HFFc6 (cell line): ENCODE measurements at places on chromosomes 6 and 20.
A peak's percentile ranks its signal among the peaks of the same experiment; 100 is the strongest.

DNA sequence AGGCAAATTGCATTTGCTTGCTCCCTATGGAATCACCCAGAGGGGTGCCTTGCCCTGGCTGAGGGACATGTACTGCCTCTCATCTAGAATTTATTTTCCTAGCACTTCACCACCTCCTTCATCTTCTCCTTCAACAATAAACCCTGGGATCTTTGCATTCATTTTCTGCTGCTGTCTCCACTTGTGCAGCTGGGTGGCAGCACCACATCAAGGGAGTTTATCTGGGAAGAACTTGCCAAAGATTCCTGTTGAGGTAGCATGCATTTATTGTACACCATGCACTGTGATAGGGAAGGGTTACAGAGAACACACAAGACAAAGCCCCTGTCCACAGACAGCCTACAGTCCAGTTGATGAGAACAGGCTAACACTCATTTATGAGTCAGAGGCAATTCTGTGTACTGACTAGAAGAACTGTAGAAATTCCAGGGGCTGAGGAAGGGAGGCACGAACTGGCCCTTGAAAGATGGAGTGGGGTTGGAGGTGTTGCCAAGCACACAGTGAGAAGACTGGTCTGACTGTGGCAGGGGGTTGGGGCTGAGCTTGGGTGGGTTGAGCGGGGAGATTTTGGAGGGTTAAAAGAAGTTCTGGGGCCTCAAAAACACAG lies 17.5 kb downstream of the C20orf173 start:
- peak; percentile 42 for DNase-seq

- no peak for DNase-seq
These were observed 46.9 kb upstream of the CD93 start for GRCh38 chr20:23132930-23133559.

DNA sequence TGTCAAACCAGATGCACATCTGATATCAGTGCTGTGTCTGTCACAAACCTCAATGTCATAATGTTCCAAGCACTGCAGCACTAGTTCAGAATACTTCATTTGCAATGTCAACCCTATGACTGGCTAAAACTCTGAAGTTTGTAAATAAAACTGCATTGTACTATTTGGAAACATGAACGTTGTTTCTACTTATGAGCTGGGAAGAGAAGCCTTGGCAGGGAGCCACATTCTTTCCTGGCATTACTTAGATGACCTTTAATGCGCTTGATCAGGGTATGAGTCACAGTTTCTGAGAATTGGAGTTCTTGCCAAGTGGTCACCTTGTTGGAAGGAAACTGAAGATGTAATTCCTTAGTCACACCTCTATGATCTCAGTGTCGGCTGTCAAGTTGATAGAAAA lies 664.8 kb upstream of the MMS22L start:
- DNase-seq = no peak

- no peak for DNase-seq
These were observed 201.3 kb downstream of the ESR1 start for GRCh38 chr6:152008779-152009178.

GRCh38 chr6:165987483-165988301 lies 180.0 kb downstream of the TBXT start:
- no peak for DNase-seq

DNA sequence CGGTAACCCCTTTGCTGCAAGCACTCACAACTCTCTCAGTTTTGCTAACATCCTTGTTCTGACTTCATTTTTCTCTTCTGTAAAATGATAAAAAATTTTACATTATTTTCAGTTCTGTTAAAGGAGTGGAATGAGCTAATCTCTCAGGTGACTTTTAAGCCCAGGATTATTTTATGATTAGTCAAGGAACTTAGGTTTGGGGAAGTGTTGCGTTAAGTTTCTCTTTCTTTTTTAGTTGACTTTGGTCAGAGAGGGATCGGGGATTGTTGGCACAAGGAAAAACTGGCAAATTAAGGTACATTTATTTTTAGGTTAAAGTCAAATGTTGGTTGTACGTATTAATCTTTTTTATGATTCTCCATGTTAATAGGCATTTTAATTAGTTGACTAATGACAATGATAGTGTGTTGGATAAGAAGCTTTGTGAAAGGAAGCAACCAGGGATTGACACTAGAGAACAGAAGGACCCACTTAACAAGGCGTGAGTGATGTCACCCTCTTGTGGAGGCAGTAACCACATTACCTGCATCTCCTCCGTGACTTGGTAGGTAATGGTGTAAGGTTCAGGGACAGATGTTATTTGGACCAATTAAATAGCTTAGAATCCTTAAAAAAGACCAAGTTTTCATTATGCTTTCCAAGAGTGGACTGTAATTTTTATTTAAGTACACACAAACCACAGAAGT lies 31.6 kb downstream of the CD83 start:
- no peak for DNase-seq

DNA sequence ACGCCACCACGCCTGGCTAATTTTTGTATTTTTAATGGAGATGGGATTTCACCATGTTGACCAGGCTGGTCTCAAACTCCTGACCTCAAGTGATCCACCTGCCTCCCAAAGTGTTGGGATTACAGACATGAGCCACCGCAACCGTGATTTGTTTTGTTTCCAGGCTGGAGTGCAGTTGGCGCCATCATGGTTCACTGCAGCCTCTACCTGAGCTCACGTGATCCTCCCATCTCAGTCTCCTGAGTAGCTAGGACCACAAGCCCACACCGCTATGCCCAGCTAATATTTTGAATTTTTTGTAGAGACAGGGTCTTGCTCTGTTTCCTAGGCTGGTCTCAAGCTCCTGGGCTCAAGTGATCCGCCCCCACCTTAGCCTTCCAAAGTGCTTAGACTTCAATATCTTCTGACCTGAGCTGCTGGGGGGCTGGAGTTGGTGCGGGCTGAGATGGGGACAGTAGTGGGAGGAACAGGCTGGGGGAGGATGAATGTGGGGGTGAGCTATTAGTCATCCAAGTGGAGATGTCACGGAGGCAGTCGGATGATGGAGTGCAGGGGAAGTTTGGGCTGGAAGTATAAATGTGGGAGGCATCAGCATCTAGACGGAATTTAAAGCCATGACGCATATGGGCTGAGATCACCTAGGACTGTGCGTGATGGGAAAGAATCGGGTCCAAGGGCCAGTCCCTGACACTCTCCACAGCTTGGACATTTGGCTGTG lies 23.1 kb upstream of the ZMYND8 start:
- DNase-seq = peak; percentile 72

- no peak for DNase-seq
These were observed 3.4 kb downstream of the TCFL5 start for GRCh38 chr20:62858058-62858830.

DNA sequence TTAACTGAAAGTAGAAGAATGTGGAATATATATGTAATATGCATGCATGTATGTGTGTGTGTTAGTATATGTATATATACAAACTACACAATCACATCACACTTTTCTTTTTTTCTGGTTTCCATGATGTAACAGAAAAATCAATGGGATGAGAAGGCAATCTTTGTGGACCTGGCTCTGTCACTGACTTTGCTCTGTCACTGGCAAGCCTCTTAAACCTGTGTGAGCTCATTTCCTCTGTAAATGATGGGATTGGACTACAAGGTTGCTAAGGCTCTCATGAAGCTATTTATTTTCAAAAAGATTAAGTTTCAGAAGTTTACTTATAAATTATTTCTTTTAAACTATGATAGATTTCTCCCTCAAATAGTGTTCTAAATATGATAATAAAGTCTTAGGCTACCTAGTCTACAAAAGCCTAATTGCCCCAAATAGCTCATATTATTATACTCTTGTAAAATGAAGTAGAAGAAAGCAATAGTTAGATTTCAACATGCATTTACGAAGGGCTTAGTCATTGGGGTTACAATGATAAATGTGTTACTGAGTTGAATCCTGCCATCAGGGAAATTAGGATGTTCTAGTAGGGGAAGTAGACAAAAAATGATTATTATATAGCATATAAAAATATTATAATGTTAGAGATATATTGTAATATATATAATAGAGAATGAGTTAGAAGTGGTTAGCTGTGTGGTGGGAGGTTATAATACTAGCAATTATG lies 129.3 kb downstream of the AFG1L start:
- DNase-seq = no peak

GRCh38 chr20:46872328-46873211 lies 22.1 kb upstream of the EYA2 start:
- DNase-seq = no peak

DNA sequence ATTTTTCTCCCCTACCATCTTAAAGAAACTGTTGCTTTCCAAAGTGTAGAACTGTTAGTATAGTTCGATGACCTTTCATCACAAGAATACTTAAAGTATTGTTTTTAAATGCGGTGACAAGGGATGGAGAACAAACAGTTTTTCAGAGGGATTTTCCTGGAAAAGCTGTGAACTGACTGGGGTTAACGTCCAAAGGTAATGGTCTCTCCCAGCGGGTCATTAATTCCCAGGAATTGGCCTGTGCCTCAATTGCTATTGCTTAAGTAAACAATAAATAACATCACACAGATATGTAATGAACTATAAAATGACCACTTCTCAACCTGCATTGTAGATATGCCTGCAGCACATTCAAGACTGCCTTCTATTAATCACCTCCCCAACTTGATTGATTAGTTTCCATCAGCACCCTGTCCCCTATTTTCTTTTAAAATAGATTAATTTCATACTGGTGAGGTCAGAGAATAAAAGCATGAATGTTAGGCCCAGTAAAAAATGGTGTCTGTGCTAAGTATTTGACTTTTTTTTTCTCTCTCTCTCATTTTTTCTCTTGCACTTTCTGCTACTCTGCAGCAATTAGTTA lies 268.2 kb downstream of the SAMD5 start:
- DNase-seq = no peak

GRCh38 chr6:152160346-152160745 lies 352.9 kb downstream of the ESR1 start:
- no peak for DNase-seq

DNA sequence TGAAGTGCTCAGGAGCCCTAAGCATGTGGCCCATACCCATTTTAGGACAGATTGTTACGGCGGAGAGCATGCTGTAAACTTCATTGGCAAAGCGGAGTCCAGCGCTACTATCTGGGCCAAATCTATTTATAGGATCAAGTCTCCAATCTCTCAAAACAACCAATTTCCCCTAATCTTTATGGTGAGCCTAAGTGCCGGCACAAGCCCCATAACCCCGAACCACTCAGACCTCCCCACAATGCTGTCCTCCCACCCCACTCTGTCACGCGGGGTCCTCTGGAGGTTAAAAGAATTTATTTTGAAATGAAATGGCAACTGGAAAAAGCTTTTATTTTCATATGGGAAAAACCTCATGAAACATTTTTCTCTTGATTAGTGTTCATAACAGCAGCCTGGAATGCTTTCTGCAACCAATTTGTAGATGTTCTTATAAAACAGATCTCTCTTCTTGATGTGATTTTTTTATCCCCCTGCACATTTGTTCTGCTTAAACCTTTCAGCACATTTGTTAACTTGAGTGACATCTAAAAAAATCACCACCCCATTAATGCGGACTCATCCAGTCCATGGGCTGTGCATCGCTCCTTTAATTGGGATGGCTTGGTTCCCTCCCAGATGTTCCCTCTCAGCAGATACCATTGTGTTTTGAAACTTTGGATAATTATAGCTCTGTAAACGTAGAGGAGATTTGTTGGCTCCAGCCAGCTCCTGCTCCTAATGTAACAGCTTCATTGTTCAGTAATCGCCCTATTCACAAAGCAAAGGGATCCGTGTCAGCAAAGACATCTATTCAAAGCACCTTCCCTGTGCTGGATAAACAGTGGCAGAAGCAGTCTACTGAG lies 323.6 kb downstream of the CD83 start:
- DNase-seq = no peak

- DNase-seq = no peak
These were observed 10.0 kb upstream of the ARMC2 start for GRCh38 chr6:108838101-108838717.

DNA sequence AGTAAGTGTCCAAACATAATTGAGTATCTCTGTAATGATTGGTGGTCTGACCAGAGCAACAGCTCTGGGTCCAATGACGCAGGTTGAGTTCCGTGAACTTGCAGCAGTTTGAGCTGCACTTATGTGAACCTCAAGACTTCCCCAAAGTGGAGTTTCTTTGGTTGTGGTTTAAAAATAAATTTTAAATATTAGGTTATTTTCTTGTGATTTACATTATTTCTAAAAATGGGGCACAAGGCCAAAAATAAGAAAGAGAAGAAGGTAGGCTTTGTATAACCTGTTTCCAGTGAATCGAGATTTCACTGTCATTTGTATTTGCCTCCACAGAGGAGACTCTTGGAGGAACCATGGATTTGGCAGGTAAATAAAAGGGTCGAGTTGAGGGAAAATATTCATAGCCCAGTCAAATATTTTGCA lies 166.4 kb upstream of the ZNF217 start:
- DNase-seq = no peak

DNA sequence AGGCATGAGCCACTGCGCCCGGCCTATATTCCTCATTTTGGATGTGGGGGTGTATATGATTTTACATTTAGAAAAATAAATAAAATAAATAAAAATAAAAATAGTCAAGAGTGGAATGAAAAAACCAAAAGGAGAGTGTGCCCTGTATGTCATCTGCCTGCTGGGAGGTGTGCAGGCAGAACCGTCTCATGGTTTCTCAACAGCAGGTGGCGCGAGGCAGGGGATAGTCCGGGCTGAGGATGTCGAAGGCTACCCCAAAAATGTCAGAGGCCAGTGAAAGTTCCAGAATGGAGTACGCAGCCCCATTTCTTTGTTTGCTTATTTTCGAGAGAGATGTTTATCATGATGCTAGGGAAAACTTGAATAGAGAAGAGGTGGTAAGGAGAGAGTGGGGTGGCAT lies 16.4 kb upstream of the KIF16B start:
- DNase-seq = no peak

- no peak for DNase-seq
These were observed 12.4 kb downstream of the IRF4 start for GRCh38 chr6:403659-404655.

DNA sequence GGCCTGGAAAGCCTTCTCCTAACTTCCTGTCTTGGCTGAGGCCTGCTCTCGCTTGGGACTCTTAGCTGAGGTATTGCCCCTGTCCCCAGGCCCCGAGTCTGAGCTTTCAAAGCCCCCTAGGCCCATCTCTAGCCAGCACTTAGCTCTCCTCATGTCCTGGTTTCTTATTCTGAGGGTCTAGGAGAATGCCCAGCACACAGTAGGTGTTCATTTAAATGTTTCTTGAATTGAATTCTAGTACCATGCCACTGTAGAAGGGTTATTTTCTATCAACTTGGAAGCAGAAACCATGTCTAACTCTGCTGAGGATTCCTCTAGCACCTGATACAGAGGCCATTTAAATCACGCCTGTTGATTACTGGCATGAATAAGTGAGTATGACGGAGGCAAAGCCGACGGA lies 98.5 kb downstream of the VEGFA start:
- no peak for DNase-seq

DNA sequence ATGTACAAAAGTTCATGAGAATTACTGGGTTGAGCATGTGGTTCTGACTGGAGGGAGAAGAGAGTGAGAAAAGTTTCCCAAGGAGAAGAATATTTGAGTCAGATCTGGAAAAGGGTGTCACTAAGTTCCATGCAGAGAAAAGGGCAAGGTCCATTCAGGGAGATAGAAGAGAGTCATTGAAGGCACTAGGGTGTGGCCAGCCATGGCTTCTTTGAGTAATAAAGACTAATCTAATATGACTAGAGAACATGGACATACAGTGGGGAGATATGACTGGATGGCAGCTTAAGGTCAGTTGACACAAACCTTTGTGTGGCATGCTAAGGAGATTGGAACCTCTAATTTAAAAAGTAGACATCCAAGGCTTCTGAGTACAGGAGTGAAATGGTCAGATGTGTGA lies 10.7 kb upstream of the SLC17A4 start:
- no peak for DNase-seq
